ENCODE measurements at places on chromosomes 2 and 18. TPM values are rescaled to one million over a fixed set of nuclear protein-coding genes. Genes with fewer than 3 reads are reported as not detected.

Gene EML6
- 3.1 TPM for total RNA-seq

- no peaks in the 10 kb centered on the region for H3K4me1 ChIP-seq
- H3K27me3 ChIP-seq = no peaks in the 10 kb centered on the region
- H3K27ac ChIP-seq = no peak overlapping the region
- no peak overlapping the region for H3K4me3 ChIP-seq
- no peak for DNase-seq
- H3K36me3 ChIP-seq = no peaks in the 10 kb centered on the region
Observed at GRCh38 chr2:189232759-189233406, 53.3 kb upstream of the COL5A2 start.

Gene TMEM37
- 59.4 TPM for total RNA-seq

DNA sequence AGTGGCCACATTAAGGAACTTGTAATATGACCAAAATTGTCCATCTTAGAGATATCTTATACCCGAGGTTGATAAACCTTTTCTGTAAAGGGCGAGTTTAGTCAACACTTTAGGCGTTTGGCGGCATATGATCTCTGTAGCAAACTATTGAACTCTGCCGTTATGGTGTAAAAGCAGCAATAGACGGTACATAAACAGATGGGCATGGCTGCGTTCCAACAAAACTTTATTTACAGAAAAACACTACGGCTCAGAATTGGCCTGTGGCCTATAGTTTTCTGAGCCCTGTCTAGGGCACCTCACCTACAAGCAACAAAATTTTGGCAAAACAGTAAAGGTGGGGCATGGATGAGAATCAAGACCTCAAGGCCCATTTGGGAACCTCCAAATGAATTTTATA lies 121.9 kb upstream of the HAAO start:
- H3K36me3 ChIP-seq = no peaks in the 10 kb centered on the region
- H3K27ac ChIP-seq = no peak overlapping the region
- H3K4me1 ChIP-seq = no peaks in the 10 kb centered on the region
- no peak for DNase-seq

DNA sequence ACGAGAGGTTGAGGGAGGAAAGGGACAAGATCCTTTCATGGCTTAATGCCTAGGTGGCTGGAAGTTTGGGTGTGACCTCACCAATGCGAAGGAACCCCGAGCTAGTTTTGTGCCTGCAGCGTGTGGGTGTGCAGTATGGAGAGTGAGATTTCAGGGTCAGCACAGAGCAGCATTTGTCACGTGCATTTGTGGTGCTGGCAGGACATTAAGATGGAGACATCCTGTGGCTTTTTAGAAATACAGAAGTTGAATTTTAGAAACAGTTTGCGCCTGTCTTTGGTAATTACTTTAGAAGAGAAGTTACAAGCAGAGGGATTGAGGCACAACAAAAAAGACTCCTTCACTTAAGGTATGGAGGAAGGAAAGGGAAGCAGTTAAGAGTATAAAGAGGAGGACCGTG lies 258.2 kb upstream of the THUMPD2 start:
- no peak overlapping the region for H3K4me3 ChIP-seq
- H3K36me3 ChIP-seq = no peaks in the 10 kb centered on the region
- H3K27ac ChIP-seq = no peak overlapping the region
- DNase-seq = no peak
- no peaks in the 10 kb centered on the region for H3K27me3 ChIP-seq

DNA sequence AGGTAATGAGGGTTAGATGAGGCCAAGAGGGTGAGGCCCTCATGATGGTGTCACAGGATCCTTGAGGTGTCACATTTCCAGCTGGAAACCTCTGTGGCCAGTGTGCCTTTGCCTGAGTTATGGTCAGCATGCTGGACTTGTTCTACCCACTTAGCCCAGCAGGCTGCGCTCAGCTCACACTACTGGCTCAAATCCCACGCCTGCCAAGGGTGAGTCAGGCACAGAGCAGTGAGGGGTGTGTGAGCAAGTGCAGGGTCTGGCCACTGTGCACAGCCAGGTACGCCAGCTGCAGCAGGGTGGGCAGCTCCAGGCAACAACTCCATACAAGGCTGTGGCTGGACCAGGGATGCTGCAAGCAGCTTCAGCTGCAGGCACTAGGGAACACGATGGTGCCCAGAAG lies 616.6 kb upstream of the FSHR start:
- H3K4me3 ChIP-seq = no peak overlapping the region
- no peaks in the 10 kb centered on the region for H3K27me3 ChIP-seq
- DNase-seq = peak; percentile 51
- H3K36me3 ChIP-seq = no peaks in the 10 kb centered on the region
- no peaks in the 10 kb centered on the region for H3K4me1 ChIP-seq

DNA sequence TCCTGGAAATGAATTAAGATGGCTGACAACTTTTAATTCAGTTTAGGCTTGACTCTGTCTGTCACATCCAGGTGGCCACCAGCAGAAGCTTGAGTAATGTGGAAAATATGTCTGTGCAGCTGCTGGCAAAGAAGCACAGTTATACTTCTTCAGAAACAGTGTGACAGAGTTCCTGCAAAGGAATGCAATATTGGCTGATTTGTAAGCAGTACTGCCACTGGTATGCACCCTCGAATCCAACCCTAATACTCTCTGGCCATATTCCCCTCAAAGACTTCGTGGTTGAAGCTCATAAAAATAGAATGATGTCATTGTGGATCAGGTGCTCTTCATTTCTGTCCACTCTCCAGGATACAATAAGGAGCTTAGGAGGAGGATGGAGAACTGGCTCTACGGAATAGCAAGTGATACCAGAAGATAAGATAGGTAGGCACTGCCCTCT lies 86.2 kb downstream of the METTL8 start:
- no peak overlapping the region for H3K4me3 ChIP-seq
- H3K4me1 ChIP-seq = no peaks in the 10 kb centered on the region
- no peak overlapping the region for H3K27ac ChIP-seq
- DNase-seq = no peak
- H3K27me3 ChIP-seq = no peaks in the 10 kb centered on the region

DNA sequence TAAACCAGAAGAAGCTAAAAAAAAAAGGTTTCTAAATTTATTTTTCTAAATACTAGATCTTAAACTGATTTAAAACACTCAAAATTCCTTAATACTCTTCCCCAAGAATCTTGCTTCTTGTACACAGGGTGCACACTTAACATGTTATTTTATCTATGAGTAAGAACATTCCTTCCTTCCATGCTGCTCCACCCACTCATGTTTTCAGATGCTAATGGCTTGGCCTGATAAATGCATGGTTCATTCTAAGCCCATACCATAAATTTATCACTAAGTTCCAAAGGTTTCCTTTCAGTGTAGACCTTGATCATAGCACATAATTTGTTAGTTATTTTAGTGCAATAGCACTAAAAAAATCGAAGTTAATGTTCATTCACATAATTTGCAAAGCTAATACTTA lies 8.1 kb downstream of the FBXO48 start:
- no peaks in the 10 kb centered on the region for H3K36me3 ChIP-seq
- H3K4me1 ChIP-seq = no peaks in the 10 kb centered on the region
- no peak overlapping the region for H3K4me3 ChIP-seq
- no peaks in the 10 kb centered on the region for H3K27me3 ChIP-seq
- DNase-seq = no peak

DNA sequence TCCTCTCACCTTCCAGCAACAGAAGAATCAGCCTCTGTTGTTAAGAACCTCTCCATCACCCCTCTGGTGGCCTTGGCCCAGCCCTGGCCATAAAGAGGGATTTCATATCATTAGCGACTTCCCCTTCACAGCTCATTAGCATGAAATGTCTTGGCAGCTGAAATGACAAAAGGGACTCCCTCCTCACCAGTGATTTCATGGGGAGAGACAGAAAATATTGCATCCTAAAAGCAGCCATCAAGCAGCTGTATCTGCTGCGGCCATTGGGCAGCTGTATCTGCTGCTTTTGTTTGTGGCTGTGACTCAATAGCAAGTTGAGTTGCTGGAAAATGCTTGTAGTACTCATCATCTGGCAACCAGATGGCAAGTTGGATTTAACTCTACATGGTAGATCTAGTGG lies 105.9 kb upstream of the RMDN2 start:
- H3K4me3 ChIP-seq = no peak overlapping the region
- H3K27ac ChIP-seq = no peak overlapping the region
- DNase-seq = no peak
- H3K4me1 ChIP-seq = no peaks in the 10 kb centered on the region
- no peaks in the 10 kb centered on the region for H3K27me3 ChIP-seq
- no peaks in the 10 kb centered on the region for H3K36me3 ChIP-seq

GRCh38 chr2:223797037-223797436 lies 40.3 kb downstream of the AP1S3 start:
- no peaks in the 10 kb centered on the region for H3K27me3 ChIP-seq
- no peak overlapping the region for H3K4me3 ChIP-seq
- no peak overlapping the region for H3K27ac ChIP-seq
- no peaks in the 10 kb centered on the region for H3K4me1 ChIP-seq
- no peaks in the 10 kb centered on the region for H3K36me3 ChIP-seq
- DNase-seq = no peak

GRCh38 chr18:73235921-73236320 lies 368.1 kb upstream of the NETO1 start:
- no peaks in the 10 kb centered on the region for H3K4me1 ChIP-seq
- no peak for DNase-seq
- H3K4me3 ChIP-seq = no peak overlapping the region

- H3K4me1 ChIP-seq = no peaks in the 10 kb centered on the region
- no peak for DNase-seq
- no peak overlapping the region for H3K27ac ChIP-seq
- H3K36me3 ChIP-seq = no peaks in the 10 kb centered on the region
- no peak overlapping the region for H3K4me3 ChIP-seq
Observed at GRCh38 chr2:67996772-67997527, 65.9 kb downstream of the C1D start.

Gene STON1
- total RNA-seq = 15.7 TPM

- H3K27ac ChIP-seq = no peak overlapping the region
- no peaks in the 10 kb centered on the region for H3K4me1 ChIP-seq
- DNase-seq = no peak
- no peaks in the 10 kb centered on the region for H3K36me3 ChIP-seq
Observed at GRCh38 chr18:77522051-77522675, 272.5 kb downstream of the GALR1 start.

GRCh38 chr2:136117909-136118818 lies at the start of gene CXCR4:
TSS of gene CXCR4 (minus strand) at chr2:136118149. CDS start at chr2:136118060, 89 bp downstream.
- H3K27ac ChIP-seq = peak within 1 kb of the TSS; percentile 6
- peak; percentile 94 for DNase-seq
- H3K4me3 ChIP-seq = peak within 1 kb of the TSS; percentile 72
- H3K27me3 ChIP-seq = peaks cover 5% of the 10 kb centered on the region
- H3K4me1 ChIP-seq = no peaks in the 10 kb centered on the region

DNA sequence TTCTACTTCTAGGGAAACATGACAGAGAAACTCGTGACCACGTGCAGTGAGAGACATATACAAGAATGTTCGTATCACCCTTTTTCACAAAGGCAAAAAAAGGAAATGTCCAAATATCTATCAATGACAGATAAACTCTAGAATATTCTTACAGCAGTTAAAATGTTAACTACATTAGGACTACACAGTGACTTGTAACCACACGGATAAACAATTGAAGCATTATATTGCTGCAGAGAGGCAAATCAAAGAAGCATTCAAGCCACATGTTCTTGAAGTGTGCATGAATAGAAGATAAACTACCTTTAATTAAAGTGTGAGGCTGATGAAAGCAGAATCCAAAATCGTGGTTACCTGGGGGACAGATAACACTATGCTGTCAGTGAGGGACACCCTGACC lies 935.3 kb upstream of the KLHL29 start:
- H3K27me3 ChIP-seq = no peaks in the 10 kb centered on the region
- H3K4me3 ChIP-seq = no peak overlapping the region
- no peak overlapping the region for H3K27ac ChIP-seq
- H3K4me1 ChIP-seq = no peaks in the 10 kb centered on the region
- no peaks in the 10 kb centered on the region for H3K36me3 ChIP-seq

Gene ANKRD44
- total RNA-seq = 39.2 TPM

DNA sequence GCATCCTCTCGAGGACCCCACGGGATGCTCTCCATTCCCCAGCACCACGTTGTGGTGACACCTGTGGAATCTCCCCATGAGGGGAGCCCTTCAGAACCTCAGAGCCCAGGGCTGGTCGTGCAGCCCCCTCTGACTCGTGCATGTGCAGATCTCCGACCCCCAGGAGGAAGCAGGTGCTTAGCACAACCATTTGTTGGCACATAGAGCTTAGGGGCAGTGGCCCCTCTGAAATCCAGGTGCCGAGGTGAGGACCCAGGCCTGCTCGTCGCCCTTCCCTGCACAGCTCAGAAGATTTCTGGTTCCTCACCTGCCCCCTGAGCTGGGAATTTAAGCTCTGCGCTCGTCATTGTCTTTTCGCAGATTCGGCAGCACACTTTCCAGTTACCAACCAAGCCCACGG lies 1.3 kb upstream of the OTOS start:
- no peaks in the 10 kb centered on the region for H3K4me1 ChIP-seq
- peak; percentile 21 for DNase-seq
- no peak overlapping the region for H3K27ac ChIP-seq
- H3K36me3 ChIP-seq = no peaks in the 10 kb centered on the region
- no peak overlapping the region for H3K4me3 ChIP-seq

- peak overlapping the region; percentile 81 for H3K4me3 ChIP-seq
Observed at GRCh38 chr2:61176755-61177726, 15.1 kb downstream of the C2orf74 start.

DNA sequence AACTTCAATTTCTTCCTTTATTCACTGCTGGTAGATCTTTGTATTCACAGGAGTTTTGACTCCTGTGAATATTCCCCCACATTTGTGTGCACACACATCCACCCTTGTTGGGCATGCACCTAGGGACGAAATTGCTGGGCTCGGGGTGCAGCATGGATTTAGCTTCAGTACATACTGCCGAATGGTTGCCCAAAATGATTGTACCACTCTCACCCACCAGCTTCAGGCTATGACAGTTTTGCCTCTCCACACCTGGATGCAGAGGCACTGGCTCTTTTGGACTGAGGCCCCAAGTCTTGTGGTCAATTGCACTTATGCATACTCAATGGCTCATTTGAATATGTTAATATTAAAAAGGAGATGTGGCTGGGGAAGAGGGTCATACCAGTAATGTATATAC lies 65.1 kb upstream of the ODC1 start:
- no peak overlapping the region for H3K27ac ChIP-seq
- DNase-seq = no peak
- no peaks in the 10 kb centered on the region for H3K36me3 ChIP-seq
- H3K4me3 ChIP-seq = no peak overlapping the region

Gene FRZB
- total RNA-seq = 12.9 TPM

Gene ABCB11
- 0.03 TPM for total RNA-seq

Gene LYPD6
- total RNA-seq = 1.1 TPM

Gene ALK
- total RNA-seq = 0.13 TPM

DNA sequence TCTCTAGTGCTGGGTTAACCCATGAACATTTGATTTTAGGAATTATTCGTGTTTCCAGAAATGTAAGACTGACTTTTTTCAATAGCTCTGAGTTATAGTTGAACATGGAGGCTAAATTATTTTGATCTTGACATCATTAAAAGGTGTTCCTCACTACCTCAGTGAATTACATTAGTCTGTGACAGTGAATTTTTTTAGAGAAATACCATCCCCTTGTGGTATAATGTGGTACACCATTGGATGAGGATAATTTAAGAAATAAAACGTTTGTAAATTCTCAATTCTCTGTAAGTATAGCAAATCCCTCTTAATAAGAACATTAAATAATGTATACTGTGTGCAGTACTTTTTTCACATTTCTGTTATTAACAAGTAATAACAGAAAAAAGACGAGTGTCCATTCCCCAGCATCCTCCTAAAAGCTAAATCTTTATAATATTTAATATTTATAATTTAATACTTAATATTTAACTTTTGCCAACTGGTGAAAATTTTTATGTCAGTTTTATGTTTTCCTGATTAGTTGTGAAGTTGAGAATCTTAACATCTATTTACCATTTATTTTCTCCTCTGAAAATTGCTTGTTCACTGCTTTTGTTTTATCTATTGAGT lies 70.3 kb upstream of the CWC22 start:
- no peak overlapping the region for H3K4me3 ChIP-seq
- no peak overlapping the region for H3K27ac ChIP-seq
- DNase-seq = no peak
- H3K36me3 ChIP-seq = no peaks in the 10 kb centered on the region

Gene CDKL4
- 1.2 TPM for total RNA-seq

Data from kidney (tissue), 22 donors.